ENCODE measurements at places on chromosomes 5 and 9.

GRCh38 chr5:3321119-3321760, 274.4 kb upstream of the IRX1 start:
- no peak for DNase-seq

GRCh38 chr5:128799945-128800344, 165.3 kb upstream of the SLC27A6 start:
- DNase-seq = no peak

- no peak for DNase-seq
Measured at GRCh38 chr5:69152731-69153130, 14.2 kb upstream of the CCNB1 start.

- no peak for DNase-seq
Measured at GRCh38 chr5:34570721-34571676, 85.1 kb upstream of the RAI14 start.

DNA sequence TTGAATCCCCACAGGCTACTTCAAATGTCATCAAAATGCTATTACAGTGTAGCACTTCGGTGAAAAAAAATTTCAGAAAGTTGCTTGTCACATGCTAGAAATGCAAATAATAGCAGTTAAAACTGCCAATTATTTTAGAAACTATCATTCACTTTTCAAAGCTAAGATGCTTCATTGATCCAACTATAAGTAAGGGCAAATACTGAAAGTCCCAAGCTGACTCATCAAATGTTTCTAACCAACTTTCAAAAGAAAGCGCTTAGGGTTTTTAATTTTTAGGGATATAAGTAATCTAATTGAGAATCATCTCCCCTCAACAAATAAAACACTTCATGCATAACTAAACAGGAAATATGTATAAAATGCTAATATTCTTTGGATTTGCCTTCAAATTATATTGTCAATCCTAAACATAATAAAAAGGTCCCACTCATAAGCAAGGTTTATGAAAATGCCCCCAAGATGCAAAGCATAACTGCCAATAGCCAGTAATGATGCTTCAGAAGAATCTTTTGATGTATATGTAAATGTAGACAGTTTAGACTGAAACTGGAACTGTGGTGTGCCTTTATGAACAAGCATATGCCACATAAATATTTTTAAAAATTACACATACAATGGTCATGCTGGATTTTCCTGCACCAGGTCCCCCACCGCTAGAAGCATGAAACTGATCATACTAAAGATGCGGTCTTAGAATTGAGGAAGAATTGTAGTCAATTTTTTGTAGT, 12.2 kb downstream of the ACTL7A start:
- DNase-seq = no peak

DNA sequence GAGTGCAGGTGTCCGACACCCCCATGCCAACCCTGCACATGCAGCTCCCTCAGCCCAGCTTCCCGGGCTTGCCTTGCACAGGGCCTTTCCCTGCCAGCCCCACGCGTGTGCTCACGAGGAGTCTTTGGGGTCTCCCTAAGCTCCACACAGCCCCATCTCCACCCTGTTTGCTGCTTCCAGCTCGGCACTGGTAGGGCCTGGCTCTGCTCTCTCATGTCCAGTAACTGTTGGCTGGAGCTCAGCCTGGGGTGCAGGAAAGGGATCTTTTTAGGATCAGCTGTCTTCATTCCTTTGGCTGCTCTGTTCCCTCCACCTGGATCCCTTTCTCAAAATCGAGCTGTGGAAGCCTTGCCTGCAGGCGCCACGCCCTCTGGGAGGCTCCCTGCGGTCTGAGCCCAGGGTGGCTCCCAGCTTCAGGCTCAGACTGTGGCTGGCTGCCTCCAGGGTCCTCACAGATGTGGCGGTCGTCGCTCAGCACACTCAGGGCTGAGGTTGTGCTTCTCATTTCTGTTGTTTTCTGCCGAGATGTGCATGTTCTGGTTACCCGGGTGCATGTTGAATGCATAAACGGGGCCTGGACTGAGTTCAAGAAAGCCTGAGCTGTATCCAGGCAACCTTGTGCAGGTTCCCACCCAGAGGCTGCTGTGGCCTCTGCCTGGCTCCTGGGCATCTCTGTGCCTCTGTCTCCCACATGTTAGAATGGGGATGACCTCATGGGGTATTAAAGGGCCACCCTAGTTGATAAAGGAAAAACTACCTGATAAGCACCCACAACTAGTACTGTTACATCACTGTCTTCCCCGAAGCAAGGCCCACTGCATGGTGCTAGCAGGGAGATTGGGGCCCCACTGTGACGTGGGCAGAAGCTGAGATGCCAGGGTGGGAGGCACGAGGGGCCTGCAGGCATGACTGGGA, 4.3 kb downstream of the CACNA1B start:
- no peak for DNase-seq

DNA sequence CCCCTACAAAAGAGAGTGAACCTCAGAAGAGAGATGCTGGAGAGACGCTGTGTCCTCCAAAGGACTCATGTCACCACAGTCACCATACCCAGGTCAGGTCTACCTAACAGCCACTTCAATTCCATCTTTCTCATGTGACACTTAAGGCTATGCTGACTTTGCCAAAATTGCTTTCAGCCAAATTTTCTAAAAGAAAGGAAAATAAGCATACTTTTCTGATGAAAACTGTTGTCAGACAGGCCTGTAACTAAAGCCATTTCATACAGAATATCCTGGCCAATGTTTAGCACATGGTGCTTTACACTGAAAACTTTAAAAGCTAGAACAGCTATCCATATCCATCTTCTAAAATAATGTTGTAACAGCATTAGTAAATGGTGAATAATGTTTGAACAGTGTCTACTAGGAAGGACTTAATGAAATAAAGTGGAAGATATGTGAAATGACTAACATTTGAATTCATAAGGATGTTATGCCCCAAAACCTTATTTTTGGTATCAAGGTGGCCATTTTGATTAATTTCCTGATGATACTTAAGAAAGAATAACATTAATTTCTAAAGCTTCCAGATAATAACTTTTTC, 97.2 kb downstream of the NFIB start:
- DNase-seq = no peak

- DNase-seq = no peak
Measured at GRCh38 chr5:43140286-43140685, 19.6 kb downstream of the ZNF131 start.

DNA sequence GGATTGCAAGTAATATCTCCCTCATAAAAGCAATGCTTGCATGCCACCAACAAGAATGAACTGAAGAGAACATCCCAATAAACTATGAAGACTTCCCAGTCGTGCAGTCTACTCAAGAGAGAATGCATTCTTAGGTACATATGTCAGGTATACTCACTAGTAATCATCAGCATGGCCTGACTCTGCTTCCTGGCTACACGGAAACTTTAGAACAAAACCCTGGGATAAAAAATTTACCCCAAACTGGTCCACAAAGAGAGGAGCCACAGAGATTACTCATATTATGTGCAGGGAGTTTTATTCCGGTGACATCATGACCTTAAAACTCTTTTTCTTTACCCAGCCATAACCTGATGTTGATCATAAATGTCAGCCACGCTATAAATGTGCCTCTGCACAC, 57.5 kb upstream of the PAPPA start:
- DNase-seq = no peak

- DNase-seq = no peak
Measured at GRCh38 chr9:98150164-98150563, 31.1 kb upstream of the TRIM14 start.

DNA sequence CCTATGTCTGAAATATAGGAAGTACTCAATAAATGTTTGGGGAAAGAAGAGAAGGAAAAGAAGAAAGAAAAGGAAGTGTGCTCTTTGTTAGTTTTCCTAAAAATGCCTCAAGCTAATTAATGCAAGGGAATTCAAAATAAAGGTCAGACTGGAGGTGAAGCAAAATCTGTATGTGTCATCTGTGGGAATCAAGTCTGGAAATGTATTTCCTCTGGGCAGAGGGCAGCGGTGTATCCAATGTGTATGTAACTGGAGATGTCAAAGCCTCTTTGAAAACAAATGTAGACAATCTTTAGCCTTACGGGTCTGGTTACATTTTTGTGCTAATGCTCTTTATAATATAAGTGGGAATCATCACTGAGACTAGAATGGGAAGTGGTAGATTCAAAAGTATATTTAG, 471.4 kb downstream of the MAN2A1 start:
- DNase-seq = no peak
